ENCODE measurements at places on chromosomes 4 and X. TPM values are rescaled to one million over a fixed set of nuclear protein-coding genes. Genes with fewer than 3 reads are reported as not detected.

DNA sequence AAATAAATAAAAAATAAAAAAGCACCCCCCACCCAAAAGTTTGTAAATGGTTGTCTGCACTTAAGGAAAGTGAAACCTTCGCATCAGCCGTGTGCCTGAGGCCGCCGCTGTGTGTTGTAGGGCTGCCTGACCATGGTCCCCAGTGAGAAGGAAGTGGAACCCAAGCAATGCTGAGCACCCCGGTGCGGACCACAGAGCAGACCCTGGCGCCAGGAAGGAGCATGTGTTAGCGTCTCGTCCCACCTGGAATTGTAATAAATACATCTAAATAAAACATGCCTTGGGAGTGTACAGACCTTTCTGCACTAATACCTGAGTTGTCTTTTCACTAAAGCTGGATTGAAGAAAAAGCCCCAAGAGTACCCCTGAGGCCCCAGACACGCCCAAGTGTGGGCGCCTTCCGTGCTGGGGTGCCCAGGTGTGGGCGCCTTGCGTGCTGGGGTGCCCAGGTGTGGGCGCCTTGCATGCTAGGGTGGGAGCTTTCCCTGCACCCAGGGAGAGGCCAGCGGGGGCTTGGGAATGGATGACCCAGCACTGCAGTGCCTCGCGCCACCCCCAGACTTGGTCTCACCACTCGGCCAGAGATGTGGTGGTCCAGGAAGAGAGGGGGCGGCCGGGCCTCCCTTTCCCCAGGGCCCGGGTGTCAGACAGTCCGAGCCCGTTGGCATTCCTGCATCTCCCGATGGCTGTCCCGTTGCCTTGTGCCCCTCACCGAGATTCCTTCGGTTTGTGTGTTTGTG lies 33.7 kb downstream of the HTT-AS start:
- H3K4me1 ChIP-seq, result peaks cover 9% of the 10 kb centered on the region
- no peak overlapping the region for H3K4me3 ChIP-seq

The EDA gene
- total RNA-seq, result 3.9 TPM

DNA sequence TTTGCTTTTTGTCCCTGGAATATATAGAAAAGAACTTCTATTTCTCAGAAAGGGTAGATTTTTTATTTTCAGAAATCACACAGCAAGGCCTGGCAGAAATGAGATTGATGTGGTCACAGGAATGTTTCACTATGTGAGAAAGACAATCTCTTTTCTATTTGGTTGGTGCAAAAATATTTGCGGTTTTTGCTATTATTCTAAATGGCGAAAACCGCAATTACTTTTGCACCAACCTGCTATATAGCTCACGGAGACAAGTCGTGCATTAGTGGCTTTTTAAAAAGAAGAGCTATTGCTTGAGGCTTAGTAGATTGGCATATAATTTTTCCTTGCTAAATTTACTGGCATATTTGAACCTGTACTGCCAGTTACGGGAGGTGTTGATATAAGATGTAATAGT lies 100.4 kb downstream of the ITM2A start:
- DNase-seq, result no peak
- H3K36me3 ChIP-seq, result no peaks in the 10 kb centered on the region
- no peak overlapping the region for H3K4me3 ChIP-seq
- H3K4me1 ChIP-seq, result no peaks in the 10 kb centered on the region

DNA sequence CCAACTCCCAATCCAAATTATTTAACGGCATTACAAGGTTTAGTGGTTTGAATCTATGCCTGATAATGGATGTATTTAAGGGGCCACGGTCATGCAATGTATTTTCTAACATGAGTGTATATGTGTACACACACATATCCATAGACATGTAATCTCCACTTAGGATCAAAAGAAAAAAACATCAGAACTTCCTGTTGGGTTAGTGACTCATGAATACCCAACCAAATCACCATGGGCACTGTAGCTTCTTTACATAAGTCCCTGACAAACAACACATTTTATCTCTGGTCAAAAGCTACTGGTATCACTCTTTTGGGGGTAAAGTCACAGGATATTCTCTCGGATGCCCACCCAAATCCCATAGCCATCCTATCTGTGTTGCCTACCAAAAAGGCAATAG lies 36.5 kb upstream of the TFDP3 start:
- peaks cover 25% of the 10 kb centered on the region for H3K4me1 ChIP-seq
- no peak for DNase-seq
- no peak overlapping the region for H3K4me3 ChIP-seq

DNA sequence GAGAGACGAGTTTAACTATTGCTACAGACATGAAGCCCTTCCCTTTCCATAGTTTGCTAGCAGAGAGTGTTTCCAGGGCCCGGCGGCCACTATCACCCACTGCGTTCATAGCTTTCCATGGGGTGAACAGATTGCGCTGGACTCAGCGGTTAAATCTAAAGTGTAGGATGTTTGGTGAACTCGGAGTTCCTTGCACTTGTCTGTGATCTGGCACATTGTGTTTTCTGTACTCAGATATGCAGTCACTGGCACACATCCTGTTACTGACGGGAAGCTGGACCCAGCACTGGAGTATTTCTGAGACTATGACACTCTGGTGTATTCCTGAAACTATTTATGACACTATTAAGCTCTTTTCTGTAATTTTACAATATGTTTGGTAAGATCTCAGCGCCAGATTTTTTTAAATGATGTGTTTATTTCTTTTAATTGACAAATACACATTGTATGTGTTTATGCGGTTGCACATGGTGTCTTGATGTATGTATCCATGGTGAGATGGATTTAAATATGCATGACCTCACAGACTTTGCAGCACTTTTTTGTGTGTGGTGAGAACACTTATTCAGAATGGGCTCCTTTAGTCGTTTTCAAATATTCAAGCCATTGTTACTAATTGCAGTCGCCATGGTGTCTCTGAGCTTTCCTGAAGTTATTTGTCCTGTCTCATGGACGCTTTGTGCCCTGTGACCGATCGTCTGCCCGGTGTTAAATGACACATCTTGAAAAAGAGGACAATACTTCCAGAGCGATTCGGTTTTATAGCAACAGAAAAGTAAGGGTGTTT lies 14.1 kb downstream of the CD99 start:
- H3K4me3 ChIP-seq, result peak overlapping the region; percentile 0
- H3K27ac ChIP-seq, result peak overlapping the region; percentile 42
- H3K4me1 ChIP-seq, result peaks cover 64% of the 10 kb centered on the region
- DNase-seq, result no peak
- no peaks in the 10 kb centered on the region for H3K27me3 ChIP-seq
- H3K36me3 ChIP-seq, result peaks cover 26% of the 10 kb centered on the region

GRCh38 chrX:154720067-154720466 lies 30.8 kb downstream of the GAB3 start:
- no peaks in the 10 kb centered on the region for H3K36me3 ChIP-seq
- H3K27ac ChIP-seq, result no peak overlapping the region
- no peak overlapping the region for H3K4me3 ChIP-seq
- no peaks in the 10 kb centered on the region for H3K4me1 ChIP-seq

- peaks cover 44% of the 10 kb centered on the region for H3K4me1 ChIP-seq
- DNase-seq, result no peak
- H3K4me3 ChIP-seq, result no peak overlapping the region
- H3K27ac ChIP-seq, result no peak overlapping the region
Measured at GRCh38 chr4:41541687-41542094, 3.7 kb downstream of the LIMCH1 start.

- H3K4me3 ChIP-seq, result no peak overlapping the region
- DNase-seq, result no peak
- H3K4me1 ChIP-seq, result peaks cover 6% of the 10 kb centered on the region
- H3K27me3 ChIP-seq, result no peaks in the 10 kb centered on the region
- H3K36me3 ChIP-seq, result no peaks in the 10 kb centered on the region
- H3K27ac ChIP-seq, result no peak overlapping the region
Measured at GRCh38 chr4:10889819-10890218, 205.3 kb upstream of the CLNK start.

GRCh38 chr4:176277162-176277904 lies 8.3 kb upstream of the ASB5 start:
- H3K27me3 ChIP-seq, result no peaks in the 10 kb centered on the region
- no peak overlapping the region for H3K27ac ChIP-seq
- DNase-seq, result no peak
- peak overlapping the region; percentile 71 for H3K4me3 ChIP-seq

- H3K27ac ChIP-seq, result no peak overlapping the region
- H3K36me3 ChIP-seq, result no peaks in the 10 kb centered on the region
- H3K4me1 ChIP-seq, result peaks cover 9% of the 10 kb centered on the region
- H3K4me3 ChIP-seq, result peak overlapping the region; percentile 75
- no peak for DNase-seq
Measured at GRCh38 chr4:27048429-27049238, 188.0 kb downstream of the STIM2 start.

The GAGE13 gene
- not detected for total RNA-seq
